ENCODE measurements at places on chromosomes 11 and 22.
A peak's percentile ranks its signal among the peaks of the same experiment; 100 is the strongest.

DNA sequence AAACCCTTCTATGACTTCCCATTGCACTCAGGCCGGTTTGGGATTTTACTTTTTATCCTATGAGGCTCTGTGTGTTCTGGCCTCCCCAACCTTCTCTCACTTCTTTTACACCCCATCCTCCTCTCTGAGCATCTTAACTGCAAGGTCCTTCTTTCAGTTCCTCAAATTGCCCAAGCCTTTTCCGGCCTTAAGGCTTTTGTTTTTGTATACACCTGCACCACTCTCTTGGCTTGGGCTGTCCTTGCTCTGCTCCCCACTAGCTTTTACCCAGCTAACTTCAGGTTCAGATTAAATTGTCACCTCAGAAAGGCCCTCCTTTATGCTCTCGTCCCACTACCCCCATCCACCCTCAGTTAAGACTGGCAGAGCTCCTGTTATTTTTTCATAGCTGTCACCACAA lies 55.5 kb downstream of the FAM83F start:
- no peak for DNase-seq

DNA sequence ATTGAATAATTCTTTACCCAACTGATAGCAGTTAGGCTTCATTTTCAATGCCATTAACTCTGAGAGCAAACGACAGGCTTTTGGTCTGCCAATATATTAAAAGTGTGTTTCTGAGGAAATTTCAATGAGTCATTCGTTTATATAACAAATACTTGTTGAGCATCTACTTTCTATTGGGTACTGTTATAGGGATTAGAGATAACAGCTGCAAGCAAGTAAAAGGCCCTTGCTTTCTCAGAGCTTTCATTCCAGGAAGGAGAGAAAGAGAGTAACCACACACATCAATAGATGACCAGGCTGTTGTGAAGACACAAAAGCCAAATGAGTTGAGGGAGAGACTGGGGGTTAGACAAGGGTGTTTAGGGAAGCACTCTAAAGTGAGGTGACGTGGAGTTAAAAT lies 35.7 kb downstream of the CD44 start:
- DNase-seq = no peak

DNA sequence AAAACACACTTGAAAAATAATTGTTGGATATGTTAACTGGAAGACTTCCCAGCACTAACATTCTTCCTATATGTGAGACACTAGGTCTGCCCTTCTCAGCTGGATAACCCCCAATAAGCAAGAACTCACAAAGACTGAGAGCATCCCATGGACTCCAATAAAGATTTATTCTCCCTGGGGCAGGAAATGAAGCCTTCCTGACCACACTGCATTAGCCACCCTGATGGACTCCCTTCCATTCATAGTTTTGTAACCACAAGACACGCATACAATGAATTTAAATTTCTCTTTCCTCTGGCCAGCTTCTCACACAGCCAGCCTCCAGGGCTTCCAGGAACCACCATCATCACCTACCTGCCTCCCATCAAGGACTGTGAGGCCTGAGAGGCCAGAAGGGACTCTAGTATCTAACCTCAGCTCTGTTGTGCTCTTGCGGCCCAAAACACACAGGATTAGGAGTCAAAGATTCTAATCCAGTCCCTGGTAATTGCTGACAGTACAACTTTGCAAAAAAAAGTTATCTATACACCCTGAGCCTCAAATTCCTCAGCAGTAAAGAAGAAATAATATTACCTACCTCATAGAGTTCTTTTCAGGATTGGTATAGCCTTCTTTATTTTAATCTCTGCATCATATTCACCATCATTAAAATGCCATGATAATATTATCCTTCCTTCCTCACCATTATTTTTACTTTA lies 45.6 kb upstream of the GDPD4 start:
- DNase-seq = no peak

DNA sequence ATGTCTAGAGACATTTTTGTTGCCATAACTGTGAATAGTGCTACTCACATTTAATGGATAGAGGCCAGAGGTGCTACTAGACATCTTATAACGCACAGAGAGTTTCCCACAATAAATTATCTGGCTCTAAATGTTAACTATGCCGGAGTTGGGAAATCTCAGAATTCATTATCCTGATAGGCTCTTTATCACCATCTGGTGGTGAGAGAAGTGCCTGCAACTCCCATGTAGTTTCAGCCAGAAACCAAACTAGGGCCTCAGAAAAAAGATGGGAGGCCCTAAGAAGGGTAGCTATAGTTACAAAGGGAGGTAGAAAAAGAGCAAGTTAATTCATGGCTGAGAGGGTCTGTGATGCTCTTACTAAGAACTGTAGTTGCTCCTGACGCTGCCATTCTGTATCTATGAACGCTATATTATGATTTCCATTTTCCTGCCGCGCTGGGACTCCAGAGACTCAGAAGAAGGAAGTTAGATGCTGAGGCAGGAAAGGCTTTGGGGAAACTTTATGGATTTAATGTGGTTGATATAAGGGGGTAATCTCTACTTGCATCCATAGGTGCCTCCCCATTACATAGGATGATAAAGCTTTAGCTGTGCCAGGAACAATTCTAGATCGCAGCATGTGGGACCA lies 22.9 kb upstream of the MRPL17 start:
- DNase-seq = peak; percentile 59

- DNase-seq = no peak
Observed at GRCh38 chr11:73317373-73317772, 9.3 kb downstream of the ARHGEF17 start.

Measured in lower leg skin (tissue), 4 donors.